NCI-H524 (cell line): ENCODE measurements at places on chromosomes 6 and 20.

DNA sequence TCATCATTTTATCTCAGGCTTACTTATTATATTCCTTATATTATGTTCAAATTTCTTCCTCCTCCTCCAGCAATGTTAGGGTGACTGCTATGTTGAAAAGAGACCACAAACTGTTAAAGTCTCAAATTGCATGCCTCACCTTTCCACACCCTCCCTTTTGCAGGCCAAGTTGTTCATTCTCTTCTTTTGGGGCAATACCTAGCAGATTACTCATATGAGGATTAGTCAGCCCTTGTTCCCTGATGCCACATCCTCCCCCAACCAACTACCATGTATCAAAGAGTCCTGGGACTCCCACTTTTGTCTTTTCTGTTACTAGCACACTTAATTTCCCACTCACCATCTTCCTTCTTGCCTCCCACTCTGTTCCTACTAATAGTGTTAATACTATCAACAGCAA, 434.7 kb downstream of the BCKDHB start:
- no peak for DNase-seq

DNA sequence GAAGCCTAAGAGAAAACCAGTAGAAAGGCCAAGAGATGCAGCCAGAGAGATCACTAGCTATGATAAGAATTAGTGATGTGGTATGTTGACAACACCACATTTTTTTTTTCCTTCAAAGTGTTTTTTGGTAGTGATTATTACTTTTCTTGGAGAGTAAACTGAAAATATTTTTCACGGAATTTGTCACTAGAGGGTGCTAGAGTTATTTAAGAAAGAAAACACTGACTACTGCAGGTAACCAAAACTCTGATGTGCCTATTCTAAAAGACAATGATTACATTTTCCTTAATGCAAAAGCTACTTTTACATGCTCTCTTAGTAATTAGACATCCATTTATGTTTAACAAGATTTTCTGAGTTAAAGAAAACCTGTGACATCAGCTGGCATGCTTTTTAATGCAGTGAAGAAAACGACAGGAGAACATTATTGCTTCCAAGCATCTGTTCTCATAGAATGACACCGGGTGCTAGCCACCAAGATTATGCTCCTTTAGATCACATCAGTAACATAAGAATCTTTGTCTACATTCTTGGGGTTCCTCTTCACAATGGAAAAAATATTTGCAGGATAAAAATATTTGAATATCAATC, 28.8 kb downstream of the RWDD2A start:
- DNase-seq: peak; percentile 48

DNA sequence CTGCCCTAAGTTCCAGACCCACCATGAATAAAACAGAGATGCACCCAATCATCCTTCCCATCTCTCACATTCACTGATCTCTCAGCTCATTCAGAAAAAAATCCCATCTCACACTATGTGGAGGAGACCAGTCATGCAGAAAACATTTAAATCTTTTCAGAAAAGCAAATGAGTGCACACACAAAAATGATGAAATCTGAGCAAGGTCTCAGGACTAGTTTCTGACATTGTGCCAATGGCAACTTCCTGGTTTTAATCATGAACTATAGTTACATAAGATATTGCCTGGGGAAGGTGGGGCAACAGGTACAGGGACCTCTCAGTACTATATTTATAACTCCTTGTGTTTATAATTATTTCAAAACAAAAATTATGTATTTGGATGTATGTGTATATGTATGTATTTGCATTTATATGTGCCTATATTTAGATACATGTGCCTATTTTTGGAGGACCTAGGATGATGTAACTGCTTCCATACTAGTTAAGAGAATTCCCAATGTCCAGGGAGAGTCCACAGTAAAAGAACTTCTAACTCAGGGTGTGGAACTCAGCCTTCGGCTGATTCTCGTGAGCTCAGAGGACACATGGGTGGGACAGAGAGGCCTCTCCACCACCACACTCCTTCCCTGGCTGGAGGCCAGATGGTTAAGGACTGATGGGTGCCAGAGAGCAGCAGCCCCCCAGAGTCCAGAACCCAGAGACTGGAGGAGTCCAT, 71.7 kb upstream of the MAP3K4 start:
- DNase-seq: no peak

- no peak for DNase-seq
Measured at GRCh38 chr6:69841862-69842261, 24.5 kb upstream of the COL19A1 start.

DNA sequence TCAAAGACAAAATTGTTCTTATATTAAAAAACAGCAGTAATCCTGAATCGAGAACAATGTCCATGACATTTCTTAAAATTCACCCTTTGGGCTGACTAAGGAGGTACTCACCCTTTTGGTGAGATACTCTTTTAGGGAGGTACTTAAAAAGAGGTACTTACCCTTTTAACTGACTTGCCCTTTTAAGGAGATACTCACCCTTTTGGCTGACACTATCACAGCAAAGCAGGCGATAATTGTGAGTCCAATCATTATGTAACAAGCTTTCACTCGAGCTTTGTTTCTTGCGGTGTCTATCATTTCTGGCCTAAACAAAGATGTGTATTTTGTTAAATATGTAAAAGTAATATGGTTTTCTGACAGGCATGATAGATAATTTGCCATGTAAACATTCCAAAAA, 3.7 kb downstream of the FAM162B start:
- no peak for DNase-seq

- peak; percentile 28 for DNase-seq
Measured at GRCh38 chr20:51108638-51109363, 85.9 kb upstream of the KCNG1 start.

DNA sequence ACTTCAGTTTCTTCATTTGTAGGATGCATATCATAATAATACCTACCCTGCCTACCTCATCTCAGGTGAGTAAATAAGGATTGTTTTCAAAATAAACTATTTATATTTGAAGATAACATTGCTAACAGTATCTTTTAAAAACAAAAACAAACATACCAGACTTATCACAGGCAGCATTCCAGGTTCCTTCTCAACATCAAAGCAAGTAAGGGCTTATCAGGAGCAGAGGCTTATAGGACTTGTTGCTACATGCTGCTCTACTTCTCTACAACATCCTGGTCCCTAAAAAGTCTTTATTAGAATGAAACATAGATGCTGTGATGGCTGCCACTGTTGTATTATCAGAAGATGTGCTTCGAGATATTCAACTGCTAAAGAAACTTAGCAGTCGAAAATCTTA, 149.2 kb upstream of the PRDM1 start:
- DNase-seq: no peak

DNA sequence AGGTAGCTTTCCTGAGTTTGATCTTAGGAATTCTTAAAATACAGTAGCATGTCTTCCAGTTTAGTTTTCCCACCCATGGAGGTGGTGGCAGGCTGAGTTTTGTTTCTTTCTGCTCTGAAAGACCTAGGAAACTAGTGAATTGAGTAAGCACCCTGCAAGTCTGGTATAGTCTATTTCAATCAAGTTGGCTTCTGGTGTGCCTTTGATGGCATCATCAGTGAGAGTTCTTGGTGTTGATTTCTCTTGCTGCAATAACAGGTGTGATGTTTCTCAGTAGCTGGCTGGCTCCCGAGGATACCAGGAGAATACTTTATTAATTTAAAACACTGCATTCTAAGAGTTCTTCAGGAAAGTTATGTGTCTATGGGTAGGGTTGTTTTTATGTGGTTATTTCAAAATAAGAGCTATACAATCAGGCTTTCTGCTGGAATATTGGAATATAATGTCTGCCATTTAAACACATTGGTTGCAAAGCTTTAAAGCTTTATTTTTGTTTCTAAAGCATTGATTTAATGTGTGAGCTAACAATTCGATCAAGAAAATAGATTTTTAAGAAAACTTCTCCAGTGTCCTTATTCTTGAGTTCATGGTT, 19.0 kb downstream of the VAPB start:
- no peak for DNase-seq

DNA sequence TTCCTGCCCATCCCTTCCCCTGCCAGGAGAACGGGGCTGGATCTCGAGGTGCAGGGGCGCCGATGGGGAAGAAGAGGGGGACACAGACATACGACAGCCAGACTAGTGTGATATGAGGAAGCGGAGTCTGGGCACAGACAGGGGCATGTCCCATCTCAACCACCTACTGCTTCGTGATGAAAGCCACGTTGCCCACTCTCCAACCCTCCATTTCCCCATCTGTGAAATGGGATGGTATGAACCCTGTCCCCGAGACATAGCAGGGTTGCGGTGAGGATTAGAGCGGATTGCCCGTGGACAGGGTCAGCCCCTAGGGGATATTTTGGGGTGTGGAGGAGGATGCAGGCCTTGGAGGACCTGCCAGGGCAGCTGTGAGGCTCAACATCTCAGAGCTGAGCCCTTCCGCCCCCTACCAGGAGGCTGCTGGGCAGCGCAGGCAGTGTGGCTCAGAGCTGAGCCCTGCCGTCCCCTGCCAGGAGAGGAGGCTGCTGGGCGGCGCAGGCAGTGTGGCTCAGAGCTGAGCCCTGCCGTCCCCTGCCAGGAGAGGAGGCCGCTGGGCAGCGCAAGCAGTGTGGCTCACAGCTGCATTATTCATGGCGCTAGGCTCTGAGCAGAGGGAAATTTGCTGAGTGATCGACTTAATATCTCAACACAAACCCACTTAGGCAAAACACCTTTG, 71.7 kb downstream of the GRM4 start:
- no peak for DNase-seq

DNA sequence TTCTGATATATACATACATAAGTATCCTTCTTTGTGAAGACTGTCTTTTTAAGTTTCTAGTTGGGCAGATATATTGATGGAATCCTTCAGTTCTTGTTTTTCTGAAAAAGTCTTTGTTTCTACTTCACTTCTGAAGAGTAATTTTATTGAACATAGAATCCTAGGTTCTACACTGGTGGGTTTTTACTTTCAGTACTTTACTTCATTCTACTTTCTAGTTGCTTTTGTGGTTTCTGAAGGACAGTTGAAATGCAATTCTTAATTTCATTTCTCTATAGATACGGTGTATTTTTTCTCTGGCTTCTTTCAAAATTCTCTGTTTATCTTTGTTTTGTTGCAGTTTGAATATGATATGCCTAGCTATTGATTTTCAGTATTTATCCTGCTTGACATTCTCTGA, 105.3 kb downstream of the HMGCLL1 start:
- no peak for DNase-seq

DNA sequence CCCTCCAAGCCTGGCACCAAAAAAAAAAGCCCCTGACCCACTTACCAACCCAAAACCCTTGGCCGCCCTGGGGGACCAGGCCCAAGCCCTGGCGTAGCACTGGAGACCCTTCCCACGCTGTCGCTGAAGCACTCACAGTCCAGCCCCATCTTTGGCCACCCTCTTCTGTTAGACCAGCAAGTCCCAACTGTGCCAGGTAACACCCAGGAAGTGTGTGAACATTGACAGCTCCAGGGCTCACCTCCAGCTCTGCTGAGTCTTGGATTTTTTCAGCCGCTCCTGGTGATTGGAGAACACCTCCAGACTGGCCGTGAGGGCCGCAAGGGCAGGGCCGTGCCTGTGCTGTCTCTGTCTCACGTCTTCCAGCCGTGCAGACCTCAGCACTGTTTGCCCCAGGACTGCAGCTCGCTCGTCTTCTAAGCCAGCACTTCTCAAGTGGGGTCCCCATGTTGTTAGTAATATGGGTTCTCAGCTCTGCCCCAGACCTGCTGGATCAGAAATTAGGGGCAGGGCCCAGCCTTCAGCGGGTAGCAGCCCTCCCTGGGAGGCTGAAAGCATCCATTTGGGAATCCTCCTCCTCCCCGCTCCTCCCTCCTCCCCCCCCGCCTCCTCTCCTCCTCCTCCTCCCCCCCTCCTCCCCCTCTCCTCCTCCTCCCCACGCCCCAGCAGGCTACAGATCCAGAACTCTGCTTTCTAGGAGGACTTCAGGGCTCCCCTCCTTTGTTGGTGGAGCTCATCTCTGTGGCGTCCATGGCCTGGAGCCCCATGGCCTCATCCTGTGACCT, 18.1 kb downstream of the NPEPL1 start:
- no peak for DNase-seq

DNA sequence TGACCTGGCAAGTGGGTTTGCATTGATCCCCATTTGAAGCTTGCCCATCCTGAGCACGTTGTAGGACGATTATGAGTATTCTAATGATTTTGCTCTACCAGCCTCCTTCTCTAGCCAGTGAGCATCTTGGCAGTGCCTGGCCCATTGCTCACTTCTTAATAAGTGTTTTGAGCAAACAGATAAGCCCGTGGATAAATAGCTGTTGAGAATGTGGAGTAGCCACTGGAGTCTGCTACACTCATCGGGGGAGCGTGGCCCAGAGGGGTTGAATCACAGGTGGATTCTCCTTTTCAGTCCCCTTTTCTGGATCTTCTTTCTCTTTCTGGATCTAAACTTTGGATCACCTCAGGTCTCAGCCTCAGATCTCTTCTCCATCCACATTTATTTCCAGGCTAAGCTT, 15.9 kb upstream of the EDN3 start:
- no peak for DNase-seq

- no peak for DNase-seq
Measured at GRCh38 chr6:119022796-119023195, 55.7 kb downstream of the FAM184A start.

- DNase-seq: peak; percentile 59
Measured at GRCh38 chr6:14440215-14440910, 322.8 kb downstream of the CD83 start.

GRCh38 chr20:24521032-24521431, 51.6 kb downstream of the SYNDIG1 start:
- no peak for DNase-seq

DNA sequence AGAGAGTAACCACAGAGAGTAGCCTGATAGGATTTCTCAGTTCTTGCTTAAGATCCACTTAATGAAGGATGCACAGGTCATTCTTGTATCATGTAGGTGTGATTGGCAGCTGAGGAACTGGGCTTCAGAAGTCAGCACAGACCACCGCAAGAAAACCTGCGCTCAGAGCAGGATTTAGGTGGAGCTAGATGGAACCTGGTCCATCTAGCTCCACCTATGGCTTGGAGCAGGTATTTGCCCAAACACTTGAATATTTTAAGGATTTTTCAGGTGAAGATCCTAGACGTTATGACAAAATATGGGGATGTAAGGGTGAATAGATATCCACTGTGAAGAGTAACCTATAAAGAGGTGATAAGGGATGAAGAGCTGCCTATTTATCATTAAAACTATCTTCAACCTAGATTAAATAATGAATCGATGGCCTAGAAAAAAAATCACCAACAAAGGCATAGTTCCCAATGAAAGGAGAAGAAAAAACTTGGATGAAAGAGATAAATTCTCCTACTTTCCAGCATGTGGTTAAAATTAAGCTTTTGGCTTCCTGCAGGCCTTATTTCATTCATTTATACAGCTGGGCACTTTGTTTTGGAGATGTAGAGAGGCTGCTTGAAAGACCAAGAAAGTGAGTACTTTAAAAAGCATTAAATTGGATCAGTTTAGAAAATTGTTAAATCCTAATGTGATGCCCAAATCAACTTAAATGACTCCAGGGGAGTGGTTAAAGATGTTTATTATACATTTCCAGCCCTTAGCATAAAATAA, 778.4 kb upstream of the GJE1 start:
- DNase-seq: no peak
